LHCN-M2 (cell line): ENCODE measurements at places on chromosomes 2 and 18. TPM values are rescaled to one million over a fixed set of nuclear protein-coding genes. Genes with fewer than 3 reads are reported as not detected.
A peak's percentile ranks its signal among the peaks of the same experiment; 100 is the strongest.

- DNase-seq, result no peak
These were observed 134.4 kb downstream of the COL4A4 start for GRCh38 chr2:227029426-227030105.

DNA sequence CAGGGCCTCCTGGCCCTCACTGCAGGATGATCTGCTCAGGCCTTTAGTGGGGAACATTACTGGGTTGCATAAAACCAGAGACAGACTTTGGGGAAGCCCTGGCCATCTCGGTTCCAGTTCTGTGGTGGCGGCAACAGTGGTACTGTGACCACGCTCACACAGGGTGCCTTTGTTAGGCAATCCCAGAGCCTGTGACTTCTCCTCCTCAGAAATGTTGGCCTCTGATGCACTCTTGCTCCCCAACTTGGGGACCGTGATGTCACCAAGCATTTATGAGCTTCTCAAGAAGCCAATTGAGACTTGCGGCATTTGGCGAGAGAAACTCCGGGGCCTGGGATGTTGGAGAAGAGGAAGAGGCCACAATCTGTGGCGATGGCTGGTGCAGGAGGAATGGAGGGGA lies 80.9 kb upstream of the PKDCC start:
- no peak for DNase-seq

- no peak for DNase-seq
These were observed at the start of gene HOXD3 for GRCh38 chr2:176156807-176157498. Gene HOXD3, plus strand, starts transcription at chr2:176157307. Its CDS starts 11,808 bp downstream, at chr2:176169115.

TIA1 gene
- total RNA-seq, result 64.1 and 76.2 TPM in 2 replicates

DNA sequence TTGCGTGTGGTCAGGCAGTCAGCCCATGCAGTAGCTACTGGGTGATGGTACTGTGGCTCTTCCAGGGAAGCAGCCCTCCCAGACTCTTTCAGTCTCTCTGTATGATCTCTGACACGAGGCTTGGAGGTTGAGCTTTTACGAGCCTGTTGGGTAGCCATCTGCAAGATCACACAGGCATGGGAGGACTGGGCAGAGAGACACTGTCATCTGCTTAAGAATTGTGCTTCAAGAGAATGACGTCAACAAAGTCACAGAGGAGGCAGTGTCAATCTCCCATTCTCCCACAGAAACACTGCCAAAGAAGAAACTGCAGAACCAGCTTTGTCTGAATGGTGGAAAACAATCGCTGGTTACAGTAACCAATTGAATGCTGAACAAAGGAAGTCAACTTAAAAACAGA lies 78.4 kb upstream of the MC2R start:
- no peak for DNase-seq

SPOPL gene
- total RNA-seq, result 9.6 and 14.7 TPM in 2 replicates

NT5C1B gene
- total RNA-seq, result not detected in 2 replicates

DNA sequence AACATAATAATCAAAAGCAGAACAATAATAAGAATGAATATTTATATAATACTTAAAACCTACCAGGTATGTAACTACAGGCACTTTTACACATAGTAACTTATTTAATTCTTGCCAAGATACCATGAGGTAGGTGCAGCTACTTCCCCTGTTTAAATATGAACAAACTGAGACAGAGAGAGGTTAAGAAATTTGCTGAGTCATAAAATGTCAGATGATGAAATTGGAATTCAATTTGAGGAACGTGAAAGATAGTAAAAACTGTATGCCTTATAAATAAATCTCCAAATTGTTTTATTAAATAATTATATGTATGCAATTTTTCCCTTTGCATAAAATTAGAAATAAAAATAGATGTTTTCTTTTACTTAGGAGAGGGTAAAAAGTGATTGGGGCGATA lies 1103.3 kb upstream of the NRXN1 start:
- no peak for DNase-seq

DNA sequence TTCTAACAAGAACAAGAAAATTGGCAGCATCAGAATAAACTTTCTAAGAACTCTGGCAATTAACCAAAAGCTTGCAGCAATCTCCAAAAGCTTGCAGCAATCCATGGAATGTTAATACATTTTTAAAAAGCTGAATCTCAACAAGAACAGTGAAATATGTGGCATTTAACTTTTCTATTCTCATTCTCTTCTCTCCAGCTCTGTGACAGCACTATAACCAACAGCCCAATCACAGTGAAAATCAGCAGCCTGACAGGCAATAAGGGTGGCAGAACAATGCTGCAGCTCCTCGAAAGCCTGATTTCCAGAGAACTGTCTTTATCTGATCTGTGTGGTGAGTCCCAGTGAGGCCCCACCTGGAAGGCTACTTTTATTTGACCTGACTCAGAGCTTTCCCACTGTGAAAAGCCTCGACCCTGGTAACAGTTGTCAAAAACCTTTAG lies 60.0 kb downstream of the TMEM131 start:
- DNase-seq, result peak; percentile 54

DNA sequence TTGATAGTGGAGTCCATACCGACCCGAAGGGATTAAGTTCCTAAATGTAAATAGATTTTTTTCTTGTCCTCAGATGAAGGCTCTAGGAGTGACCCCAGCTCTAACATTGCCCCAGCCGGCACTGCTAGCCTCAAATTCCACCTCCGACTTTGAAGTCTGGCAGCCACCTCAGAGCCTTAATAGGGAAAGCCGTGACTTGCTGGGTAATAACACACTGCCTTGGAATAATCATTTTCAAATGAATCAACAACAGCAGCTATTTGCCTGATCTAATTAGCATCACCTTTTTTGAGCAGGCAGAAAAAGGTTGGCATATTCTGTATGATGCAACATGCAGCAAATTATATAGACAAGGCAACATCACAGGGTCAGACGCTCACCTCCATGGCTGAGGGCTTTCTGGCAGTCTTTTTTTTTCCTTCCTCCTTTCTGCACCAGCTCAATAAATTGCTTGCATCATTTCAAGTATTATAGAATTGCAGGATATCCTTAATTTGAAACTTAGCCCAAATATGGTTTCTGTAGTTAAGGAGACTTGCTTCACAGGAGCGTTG lies 276.5 kb upstream of the ATP5MC3 start:
- DNase-seq, result no peak

DNA sequence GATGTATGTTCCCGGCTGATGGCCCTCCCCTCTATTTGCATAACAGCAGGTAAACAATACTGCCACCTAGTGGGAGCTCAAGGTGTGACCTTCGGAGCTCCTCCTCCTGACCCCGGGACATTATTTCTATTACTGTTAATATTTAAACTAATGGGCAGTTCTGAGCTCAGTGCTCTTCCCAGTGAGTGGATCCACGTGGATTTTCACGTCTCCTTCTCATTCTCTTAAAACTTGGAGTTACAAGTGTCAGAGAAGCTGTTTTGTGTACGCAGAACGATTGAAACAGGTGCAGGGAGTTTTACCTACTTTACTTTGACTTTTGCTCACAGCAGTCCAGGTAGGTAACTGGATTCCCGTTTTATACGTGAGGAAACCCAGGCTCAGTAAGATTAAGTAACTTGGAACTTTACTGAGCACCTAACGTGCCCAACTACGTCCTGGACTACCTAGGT lies 127.3 kb downstream of the PRKCE start:
- DNase-seq, result peak; percentile 57

DNA sequence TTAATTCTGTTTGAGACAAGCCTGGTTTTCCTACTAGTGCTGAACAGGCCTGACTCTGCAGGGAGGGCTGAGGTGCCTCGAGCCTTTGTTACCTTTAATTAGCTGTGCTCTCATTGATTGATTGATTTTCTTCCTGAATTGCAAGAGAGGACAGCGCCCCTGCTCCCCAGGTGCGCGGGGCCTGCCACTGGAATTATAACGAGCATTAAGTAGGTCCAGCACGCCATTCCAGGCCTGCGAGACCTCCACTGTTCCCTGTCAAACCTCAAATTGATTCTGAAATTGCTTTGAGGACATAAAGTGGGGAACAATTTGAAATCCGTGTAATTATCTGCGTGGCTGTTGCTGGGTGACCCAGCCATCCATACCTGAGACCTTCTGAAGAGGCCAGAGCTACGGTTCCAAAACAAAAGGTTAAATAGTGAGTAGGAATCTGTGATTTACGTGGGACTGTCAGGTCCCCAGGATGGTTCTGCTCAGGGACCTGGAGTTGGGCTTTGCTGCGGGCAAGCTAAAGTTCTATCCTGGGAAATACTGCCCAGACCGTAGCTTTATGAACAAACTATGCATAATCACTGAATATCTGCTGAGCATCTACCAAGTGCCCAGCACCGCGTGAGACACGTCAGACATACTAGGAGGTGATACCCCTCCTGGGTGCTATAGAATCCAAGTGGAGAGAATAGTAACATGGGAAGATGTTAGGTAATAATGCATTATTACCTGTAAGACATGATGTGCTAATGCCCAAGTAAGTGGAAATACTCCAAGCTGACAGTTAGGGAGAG lies 104.1 kb downstream of the ZBTB7C start:
- no peak for DNase-seq

DNA sequence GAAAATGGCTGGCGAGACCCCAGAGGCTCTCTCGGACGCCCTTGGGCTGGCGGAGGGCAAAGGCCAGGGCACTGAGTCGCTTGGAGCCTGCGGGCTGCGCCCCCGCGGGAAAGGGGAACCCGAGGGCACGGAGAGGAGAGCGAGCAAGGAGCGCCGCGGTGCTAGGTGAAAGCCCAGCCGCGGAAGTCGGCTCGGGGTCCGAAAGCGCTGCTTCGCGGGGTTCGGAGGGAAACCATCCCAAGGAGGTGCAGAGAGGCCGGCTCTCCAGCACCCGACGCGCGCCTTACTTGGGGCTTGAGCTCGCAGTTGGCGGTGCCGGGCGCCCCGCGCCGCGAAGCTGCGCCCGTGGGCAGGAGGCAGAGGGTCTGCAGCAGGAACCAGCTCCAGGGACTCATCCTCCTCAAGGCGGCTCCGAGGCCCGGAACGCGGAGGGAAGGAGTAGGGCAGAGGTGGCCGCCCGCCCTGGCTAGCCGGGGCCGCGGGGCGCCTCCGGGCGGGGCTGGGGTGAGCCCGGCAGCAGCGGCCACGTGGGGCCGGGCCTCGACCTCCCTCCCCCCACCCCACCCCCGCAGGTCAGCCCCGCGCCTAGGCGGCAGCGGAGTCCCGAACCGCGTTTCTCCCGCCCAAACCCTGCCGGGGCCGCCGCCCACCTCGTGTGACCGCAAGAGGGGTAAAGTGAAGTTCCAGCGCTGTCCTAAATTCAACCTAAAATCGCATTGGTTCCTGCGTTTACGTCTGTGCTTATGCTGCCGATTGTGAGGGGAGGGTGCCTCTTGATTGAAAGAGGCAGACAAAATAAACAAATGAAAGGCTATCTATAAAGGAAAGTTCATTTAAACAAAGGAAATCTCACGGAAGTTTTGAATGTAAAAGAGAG lies at the start of gene TRABD2A:
Gene TRABD2A, minus strand, starts transcription at position 440 of the 877 bp plus-strand sequence. Its CDS starts 45 bp downstream, at position 395.
- peak; percentile 44 for DNase-seq

GRCh38 chr2:100365434-100365833 lies 43.1 kb upstream of the LONRF2 start:
- DNase-seq, result peak; percentile 22

SLC9A2 gene
- not detected in 2 replicates for total RNA-seq

DNA sequence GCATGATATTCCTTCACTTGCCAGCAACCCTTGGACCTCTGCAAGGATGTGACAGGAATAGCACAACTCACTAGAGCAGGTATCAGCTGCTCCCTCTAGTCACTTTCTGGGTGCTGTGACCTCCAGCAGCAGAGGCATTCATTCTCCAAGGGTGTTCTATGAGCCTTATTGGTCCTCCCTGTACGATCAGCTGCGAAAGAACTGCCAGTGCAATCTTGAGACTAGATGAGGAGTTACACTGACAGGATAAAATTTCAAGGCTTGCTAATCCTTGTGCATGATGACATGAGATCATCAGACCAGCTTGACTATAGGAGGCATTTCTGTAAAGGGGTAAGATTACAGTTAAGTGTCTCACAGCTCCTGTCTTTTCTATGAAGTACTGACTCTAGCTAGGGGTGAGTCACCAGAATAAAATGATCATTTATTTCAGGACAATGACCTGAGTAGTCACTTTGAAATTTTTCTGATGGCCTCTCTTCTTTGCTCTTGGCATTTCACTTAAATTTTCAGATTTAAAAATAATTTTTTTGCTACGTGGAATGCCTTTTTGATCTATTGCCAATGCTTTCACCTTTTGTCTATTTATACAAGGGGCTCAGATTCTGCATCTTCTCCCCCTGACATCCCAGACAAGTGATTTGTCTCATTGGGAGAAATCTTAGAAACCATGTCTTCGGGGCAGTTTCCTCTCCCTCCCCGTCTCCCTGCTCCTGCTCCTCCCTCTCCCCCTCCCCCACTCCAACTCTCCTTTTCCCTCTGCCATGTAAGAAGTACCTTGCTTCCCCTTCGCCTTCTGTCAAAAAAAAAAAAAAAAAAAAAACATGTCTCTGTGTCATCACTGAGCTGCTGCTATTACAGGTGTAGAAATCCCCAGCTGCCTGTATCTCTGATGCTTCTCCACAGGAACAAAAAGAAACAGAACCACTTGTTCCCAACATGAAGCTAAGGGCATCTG lies 49.2 kb upstream of the FRZB start:
- DNase-seq, result peak; percentile 94

DNA sequence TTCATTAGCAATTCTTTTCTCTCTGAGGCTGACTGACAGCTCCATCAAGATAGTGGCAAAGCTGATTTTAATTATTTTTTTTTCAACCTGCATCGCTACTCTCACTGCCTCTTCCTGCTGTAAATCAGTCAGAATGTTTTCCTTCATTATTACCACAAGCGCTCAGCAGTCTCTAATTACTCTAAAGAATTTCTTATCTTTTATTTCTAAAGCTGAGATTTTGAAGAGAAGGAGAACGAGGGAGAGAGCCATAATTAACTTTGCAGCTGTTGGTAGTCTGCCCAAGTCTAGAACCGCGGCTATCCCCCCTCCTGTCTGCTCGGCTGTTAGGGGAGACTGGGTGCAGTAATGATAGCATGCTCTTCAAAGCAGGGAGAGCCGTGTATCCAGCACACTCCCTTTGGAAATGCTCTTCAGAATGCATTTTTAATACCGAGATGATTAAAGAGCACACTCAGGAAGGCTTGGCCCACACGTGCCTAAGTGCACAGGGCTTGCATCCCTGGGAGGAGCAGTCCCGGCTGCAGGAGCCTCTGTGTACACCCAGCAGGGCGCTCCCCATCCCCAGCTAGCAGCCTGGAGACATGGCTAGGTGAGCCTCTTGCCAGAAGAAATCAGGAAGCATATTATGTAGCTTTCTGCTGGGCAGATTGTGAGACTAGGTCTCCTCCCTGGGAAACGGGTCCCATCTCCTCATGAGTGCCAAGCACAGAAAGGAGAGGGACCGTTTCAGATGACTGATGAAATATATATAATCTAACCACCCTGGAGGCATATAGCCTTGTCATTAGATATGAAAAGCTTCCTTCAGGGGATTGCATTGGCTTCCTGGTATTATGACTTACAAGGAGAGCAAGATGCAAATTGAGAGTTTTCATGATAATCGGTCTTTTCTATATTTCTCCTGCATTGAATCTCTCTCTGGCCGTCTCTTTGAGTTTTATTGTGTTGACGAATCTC lies 555.2 kb downstream of the CMPK2 start:
- no peak for DNase-seq

DNA sequence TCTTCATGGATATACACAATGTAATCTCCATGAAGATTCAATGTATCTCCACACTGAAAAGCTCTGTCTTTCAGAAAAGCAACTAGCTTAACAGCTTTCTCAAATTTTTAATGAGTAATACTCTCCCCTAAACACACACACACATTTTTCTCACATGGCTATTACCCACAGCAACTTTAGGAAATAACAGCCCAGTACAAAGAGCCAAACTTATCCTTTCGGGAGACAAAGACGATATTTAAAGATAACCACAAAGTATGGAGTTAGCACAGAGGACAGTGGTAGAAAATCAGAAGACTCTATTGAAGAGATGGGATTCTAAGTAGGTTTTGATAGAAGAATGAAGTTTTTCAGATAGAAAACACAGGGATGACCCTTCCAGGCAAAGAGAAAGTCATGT lies 394.9 kb upstream of the TRIB2 start:
- peak; percentile 64 for DNase-seq
